Mesendoderm (in vitro differentiated cells): ENCODE measurements at places on chromosomes 4 and X.

GRCh38 chr4:1540601-1541375 lies 134.5 kb upstream of the NKX1-1 start:
- no peak for DNase-seq

DNA sequence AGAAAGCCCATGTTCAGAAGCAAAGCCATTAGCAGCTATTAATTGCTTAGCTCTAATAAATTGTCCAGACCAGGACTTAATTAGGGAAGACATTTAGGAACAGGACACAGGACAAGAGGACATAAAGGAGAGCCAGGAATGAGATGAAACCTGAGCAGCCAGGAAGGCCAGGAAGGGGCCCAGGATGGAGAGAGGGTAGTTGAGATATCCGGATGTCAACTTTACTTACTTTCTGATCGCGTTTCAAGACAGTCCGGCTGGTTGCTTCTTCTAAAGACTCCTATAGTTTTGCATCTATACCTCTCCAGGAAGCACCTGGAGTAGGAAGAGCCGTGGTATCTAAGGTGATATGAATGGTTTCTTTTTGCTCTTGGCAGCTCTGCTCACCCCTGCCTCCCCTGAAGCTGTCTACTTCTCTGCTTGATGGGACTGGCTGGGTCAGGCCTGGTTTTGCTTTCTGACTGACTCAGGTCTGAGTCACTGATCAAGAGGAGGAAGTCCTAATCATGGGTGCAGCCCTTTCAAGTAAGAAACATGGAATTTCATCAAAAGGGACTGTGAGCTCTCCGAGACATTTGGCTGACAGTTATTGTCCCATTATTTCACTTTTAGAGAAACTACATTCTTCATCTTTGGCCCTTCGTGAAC lies 733.3 kb downstream of the RPA4 start:
- peak; percentile 16 for DNase-seq

DNA sequence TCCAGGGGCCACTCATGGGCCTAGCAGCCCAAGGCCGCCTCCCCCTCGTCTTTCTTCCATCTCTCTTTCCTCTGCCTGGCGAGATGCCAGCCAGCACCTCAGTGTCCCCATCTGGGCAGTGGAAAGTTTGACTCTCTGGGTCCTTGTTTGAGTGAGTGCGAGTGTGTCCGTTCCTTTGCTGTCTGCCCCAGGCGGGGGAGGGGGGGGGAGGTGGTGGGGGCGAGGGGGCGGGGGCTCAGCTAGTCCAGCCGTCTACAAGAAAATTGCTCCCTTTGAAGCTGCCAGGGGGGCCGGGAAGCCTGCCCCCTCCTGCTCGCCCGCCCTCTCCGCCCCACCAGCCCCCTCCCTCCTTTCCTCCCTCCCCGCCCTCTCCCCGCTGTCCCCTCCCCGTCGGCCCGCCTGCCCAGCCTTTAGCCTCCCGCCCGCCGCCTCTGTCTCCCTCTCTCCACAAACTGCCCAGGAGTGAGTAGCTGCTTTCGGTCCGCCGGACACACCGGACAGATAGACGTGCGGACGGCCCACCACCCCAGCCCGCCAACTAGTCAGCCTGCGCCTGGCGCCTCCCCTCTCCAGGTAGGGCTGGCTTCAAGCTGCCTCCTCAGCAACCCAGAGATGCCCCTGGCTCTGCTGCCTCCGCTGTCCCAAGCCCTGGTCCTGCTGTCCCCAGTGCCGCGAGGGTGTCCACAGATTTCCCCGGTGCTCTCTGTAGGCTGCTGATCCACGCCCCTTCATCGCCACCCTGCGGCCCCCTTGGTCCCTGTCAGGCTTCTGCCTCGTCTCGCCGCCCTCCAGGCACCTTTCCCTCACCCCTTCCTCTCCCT lies at the start of gene BGN:
Gene BGN (plus strand): TSS at position 440 of the 821 bp plus-strand sequence. CDS start 9,652 bp downstream, outside the sequence.
- peak; percentile 67 for DNase-seq

DNA sequence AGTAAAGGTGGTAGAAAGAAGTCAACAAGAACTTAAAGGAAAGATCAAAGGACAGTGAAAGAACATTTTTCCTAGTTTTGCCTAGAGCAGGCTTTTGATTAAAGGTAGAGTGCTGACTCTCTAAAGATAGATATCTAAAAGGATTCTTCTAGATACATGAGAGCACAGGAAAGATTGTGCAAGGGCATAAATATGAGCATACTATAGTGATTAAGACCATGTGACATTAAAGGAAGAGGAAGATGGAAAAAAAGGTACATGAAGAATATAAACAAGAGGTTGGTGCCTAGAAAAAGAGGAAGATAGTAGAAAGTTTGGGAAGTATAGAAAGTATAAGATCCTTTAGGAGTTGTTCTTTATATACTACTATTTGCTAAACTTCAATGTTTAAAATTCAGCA lies 26.1 kb upstream of the TET2 start:
- DNase-seq: no peak

GRCh38 chr4:128517739-128518510 lies 230.3 kb upstream of the PGRMC2 start:
- DNase-seq: peak; percentile 88

DNA sequence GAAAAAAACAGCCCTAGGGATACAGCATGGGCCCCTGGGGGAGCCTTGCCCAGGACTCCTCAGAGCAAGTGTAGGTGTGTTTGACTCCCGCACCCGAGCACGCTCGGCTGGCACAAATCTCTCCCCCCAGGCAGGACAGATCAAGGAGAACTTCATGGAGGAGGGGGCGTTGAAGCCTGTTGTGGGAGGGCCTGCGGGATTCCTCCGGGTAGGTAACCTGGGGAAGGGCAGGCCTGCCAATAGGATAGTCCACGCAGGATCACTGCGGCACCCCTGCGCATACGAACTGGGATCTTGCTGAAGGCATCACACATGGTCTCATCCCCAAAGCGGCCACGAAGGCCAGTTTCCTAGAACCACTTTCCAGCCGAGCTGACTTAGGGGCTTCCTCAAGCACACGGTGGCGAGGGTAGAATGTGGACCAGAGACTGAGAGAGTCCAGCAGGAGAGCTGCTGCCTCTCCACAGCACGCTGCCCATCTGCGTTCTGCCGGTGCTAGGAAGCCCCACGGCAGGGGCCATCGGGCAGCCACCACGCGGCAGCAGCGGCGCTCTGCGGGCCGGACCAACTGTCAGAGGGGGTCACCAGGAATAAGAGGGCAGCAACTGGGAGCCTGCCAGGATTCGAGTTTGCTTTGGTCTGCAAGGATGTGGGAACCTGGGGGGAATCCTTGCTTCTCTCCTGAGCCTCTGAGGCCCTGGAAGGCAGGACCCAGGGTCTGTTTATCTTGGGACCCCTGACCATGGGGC lies 56.8 kb downstream of the WFS1 start:
- DNase-seq: no peak

- DNase-seq: peak; percentile 83
Measured at GRCh38 chr4:21476757-21477156, 471.8 kb downstream of the KCNIP4 start.

DNA sequence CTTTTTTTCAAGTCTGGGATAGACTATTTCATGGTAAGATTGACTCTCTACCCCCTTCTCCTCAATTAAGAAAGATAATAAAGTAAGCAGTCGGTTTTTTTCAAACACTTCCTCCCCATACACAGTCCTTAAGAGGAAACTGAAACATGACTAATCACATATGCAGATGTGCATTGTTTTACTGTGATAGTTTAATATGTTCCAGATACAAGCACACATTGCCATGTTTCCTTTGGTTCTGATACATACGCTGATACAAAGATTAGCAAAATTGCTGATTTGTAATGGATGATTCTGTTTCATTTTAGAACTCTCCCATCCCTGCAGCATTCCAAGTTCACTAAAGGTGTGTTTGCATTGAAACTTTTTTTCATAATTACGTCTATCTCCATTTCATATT lies 76.1 kb downstream of the FBXO8 start:
- no peak for DNase-seq

DNA sequence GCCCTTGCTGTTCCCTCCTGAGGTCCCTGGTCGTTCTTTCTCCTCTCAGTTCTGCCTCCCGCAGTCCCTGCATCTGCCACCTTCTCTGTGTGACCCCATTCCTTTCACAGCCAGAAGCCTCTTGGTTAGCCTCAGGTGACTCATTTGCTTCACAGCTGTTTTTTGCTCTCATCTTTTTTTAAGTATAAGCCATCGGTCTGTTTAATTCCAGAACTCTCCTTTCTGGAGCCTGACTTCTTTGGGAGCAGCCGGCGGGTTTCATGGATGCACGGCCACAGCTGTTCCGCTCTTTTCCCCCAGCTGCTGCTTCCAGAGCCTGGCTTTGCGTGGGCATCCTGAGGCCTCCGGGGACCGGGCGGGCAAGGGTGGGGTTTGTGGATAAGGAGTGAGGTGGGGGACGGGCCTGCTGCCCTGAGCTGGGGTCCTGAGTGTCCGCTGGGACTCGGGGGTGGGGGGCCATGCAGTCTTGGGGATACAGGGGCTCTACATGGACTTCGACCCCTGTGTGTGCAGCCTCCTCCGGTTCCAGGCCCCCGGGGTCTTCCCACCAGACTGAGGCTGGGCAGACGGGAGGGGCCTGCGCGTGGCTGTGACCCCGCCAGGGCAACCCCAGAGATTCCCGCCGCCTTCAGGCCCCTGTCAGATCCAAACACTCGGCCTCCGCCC lies 46.7 kb downstream of the PCGF3 start:
- DNase-seq: no peak

DNA sequence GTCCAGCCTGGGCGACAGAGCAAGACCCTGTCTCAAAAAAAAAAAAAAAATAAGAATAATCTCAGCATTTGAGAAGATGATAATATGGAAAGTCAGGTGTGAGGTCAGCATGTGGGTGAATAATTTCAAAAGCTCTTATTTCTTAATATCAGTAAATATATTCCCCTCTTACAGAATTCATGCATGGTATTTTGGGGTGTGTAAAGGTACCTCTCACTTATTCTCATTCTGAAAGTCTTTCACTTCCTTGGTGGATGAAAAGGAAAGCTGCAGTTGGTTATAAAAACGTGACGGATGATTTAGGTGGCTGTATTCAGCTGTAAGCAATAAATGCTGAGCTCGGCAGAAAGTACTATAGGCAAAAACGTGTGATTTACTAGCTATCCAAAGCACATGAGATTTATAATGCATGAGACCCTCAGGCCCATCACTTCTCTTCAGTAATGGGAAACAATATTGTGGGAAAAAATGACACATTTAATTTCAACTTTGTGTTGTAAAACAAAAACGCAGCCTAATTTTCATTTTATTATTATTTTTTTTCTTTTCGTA lies 353.2 kb upstream of the MAGEB2 start:
- DNase-seq: no peak

DNA sequence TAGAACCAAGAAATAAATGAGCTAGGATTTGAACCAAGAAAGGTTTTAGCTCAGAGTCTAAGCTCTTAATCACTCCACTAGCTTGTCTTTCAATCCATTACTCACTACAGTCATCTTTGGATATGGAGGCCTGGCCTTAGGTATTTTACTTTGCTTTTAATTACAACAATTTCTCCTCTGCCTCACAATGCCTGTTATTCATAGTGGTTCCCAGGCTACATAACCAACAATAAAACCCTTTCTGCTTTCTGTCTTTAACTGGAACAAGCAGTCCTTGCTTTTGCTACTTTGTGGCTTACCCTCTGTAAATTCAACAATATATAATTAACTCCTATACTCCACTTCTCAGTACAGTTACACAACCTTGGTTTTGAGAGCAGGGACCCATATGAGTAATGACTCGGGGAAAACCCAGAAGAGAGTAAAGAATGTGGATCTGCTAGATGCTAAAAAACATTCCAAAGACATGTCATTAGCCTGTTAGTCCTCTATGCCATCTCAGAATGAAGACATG lies 94.7 kb upstream of the NAP1L5 start:
- peak; percentile 83 for DNase-seq

- no peak for DNase-seq
Measured at GRCh38 chr4:48680848-48681568, 99.1 kb downstream of the FRYL start.

DNA sequence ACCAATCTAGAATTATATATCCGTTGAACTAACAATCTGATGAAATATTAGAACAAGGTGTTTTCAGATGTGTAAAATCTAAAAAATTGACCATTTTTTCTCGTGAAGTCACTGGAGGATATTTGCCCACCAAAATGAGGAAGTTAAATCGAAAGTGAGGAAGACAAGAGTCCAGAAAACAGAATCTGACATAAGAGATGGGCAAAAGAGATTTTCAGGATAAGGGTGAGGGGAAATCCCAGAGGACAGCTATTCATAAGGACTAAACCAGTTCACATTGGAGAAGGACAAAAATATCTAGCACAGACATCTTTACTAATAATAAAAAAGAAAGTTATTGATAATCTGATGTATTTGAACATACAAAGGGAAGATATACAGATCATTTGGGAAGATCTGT lies 18.7 kb upstream of the ALG13 start:
- DNase-seq: no peak

- DNase-seq: peak; percentile 54
Measured at GRCh38 chr4:61493470-61493869, 293.3 kb downstream of the ADGRL3 start.

GRCh38 chr4:142354041-142354440 lies 492.1 kb downstream of the INPP4B start:
- DNase-seq: no peak

GRCh38 chr4:182338063-182338462 lies 94.9 kb downstream of the TENM3 start:
- DNase-seq: no peak
